ENCODE measurements at places on chromosomes 7 and 10.

DNA sequence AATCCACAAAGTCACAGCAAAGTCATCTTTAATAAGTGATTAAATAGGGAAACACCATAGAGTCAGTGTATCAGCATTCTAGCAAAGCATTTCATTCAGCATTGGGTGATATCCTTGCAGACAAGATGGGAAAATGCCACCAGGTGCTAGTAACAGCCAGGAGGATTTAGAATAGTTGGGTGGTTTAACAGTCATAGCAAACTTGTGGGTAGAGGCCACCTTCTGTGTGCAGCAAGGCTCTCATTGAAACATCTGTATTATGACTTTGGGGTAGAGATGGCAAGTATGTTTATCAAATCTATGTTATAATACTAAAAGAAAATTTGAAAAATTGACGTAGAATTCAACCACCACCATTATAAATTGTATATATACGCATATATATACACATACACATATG is 26.4 kb upstream of the ADO start:
- DNase-seq = no peak

DNA sequence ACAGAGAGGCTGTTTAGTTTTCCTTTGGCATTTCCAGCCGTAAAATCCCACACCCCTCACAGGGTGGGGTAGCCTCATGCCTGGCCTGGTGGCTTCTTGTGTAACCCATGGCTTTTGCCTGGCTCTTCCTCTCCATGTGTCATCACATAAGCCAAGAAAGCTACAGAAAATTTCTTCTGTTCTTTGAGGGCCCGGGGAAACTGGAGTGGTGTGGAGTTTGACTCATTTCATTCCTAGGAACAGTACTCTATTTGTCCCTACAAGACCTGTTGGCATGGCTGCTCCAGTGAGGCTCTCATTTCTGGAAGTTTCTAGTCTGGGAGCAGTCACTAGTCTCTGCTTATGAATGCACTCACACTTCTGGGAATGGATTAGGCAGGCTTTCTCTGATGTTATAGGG is 523.9 kb downstream of the SUGCT start:
- DNase-seq = no peak

GRCh38 chr7:132458729-132459128 is 117.5 kb downstream of the PLXNA4 start:
- DNase-seq = no peak

- DNase-seq = peak; percentile 80
Measured at GRCh38 chr7:151086802-151087244, 548 bp downstream of the AGAP3 start.
